ENCODE measurements at places on chromosomes 11 and 22.

DNA sequence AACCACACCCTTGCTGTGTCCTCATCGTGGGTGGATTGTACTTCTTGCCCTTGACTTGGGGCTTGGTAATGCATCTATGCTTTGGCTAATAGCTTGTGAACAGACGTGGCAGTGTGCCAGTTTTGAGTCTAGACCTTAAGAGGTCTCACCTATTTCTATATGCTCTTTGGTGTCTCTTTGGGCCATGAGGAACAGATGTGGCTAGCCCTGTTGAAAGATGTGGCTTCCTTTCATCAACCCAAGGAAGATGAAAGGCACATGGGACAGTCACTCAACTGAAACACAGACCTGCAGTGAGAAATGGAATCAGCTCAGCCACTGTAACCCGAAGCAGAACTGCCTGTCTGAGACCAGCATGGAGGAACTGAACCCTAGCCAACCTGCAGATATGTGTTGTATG, 7.9 kb upstream of the NELL1 start:
- DNase-seq: no peak

DNA sequence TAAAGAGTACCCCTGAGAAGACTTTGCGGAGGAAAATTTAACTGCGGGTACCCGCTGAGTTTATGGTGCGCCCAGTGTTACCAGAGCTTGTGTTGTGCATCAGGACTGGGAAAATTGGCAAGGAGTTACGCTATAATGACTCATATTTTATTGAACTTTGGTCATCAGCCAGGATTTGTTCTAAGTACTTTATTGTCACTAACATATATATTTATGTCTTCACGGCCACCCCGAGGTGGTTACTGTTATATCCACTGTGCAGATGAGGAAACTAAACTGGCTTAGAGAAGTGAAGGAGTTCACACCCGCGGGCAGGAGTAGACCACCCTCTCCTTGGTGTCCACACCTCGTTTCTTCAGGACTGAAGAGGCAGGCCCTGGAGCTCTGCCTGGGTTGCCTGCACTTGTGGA, 667 bp downstream of the ACCS start:
- peak; percentile 19 for DNase-seq

DNA sequence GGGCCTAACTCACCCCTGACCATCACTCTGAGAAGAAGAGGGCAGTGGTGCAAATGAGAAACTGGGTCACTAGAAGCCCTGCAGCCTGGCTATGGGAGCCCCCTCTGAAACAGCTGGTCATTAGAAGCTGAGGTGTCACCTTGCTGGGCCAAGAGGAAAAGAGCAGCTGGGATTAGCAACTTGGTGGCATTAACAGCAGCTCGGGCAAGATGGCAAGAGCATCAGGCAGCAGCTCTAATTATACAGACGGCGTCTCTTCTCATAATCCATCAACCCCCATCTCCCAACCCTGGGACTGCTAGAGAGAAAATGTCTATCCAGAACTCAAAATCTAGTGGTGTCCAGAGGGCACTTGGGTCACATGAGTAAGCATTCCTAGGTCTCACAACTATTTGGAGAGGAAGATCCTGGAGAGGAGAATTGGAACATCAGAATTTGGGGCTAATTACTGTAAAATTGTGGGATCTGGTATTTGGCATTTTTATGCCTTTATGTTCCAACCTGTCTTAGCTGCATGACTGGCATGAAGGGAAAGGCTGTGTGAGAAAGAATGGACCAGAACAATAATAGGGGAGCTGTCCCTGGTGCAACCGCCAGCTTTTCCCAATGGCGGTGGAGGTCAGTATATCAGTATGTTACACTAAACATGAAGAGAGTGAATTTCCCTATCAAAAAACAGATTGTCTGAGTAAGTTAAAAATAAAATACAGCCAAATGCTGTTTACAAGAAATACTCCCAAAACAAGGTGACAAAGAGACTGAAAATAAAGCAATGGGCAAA, 7.6 kb upstream of the LMO1 start:
- DNase-seq: no peak

DNA sequence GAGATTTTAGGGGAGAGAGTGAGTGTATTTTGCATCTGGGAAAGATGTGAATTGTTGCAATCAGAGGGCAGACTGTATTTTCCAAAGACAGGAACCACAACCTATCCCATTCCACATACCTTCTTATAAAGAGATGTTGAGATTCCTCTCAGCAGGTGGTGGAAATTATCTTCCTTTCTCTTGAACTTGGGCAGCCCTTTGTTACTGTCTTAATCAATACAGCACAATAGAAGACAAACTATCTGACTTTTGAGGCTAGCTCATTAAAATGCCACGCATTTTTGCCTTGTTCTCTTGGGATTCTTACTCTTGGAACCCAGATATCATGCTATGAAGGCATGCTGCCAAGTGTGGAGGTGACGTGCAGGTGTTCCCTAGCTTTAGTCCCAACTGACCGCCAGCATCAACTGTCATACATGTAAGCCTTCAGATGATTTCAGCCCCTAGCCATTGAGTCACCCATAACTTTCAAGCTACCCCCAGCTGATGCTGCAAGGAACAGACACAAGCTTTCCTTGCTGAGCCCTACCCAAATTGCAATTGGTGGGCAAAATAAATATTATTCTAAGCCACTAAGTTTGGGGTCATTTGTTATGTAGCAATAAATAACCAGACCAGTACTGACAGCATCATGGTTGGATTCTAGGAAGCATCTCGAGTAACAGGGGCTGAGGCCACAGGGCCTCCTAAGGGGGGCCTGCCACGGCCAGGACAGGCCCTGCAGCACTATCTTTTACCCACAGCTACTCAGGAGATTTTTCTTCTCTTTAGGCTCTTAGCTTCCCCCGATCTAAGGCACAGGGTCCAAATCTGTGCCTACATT, 63.0 kb downstream of the RPL27A start:
- no peak for DNase-seq

GRCh38 chr11:47161134-47161854, 15.4 kb downstream of the ARFGAP2 start:
- peak; percentile 78 for DNase-seq

GRCh38 chr11:47469361-47470179, 20.6 kb upstream of the RAPSN start:
- peak; percentile 88 for DNase-seq

GRCh38 chr11:119744577-119744976, 15.6 kb upstream of the NECTIN1 start:
- no peak for DNase-seq

DNA sequence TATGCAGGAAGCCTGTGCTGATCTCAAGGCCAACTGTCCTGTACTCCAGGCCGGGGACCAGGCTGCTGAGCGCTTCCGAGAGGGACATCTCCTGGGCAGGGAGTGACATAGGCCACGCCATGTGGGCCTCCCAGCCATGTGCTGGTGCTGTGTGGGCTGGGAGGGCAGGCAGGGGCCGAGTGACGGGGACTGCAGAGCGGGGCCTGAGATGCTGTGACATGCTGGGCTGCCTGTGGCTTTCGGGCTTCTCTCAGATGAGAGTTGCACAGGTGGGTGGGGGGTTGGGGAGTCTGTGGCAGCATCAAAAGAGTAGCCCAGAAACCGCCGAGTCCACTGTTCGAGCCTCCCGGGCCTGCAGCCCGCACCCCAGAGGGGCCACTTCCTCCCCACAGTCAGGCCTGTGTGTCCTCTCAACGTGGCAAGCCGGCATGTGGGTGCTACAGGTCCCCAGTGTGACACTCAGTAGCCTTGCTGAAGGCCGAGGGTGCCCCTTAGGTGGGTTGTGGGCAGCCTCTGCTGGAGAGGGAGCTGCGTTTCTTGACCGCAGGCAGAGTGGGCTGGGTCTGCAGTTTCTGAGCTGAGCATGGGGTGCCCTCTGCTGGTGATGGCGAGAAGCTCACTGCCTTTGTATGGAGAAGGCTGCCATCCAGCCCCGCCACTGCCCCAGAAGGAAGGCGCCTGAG, 101.2 kb downstream of the BCR start:
- peak; percentile 86 for DNase-seq
